ENCODE measurements at places on chromosomes 5 and 9.

- DNase-seq = no peak
These were observed 26.1 kb downstream of the SMIM32 start for GRCh38 chr5:136166909-136167308.

- no peak for DNase-seq
These were observed 84.3 kb downstream of the MRPS27 start for GRCh38 chr5:72235725-72236124.

GRCh38 chr9:130051855-130052254 lies 1.9 kb upstream of the GPR107 start:
- no peak for DNase-seq

DNA sequence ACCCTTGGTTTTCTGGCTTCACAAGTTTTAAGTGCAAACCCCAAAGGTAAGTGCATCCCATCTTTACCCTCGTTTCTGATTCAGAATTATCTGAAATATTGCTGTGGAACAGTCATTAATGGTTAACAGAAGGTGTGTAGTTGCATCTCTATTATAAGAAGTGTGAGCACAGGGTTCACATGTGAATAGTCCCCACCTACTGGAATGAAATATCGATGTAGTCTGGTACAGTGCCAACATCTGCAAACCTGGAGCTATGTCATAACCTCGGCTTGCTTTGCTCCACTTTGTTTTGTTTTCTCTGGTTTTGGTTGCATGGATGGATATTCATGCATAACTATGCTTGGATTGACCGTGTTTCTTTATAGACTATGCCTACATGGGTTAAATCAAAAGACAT lies 12.6 kb downstream of the HTR4 start:
- no peak for DNase-seq

DNA sequence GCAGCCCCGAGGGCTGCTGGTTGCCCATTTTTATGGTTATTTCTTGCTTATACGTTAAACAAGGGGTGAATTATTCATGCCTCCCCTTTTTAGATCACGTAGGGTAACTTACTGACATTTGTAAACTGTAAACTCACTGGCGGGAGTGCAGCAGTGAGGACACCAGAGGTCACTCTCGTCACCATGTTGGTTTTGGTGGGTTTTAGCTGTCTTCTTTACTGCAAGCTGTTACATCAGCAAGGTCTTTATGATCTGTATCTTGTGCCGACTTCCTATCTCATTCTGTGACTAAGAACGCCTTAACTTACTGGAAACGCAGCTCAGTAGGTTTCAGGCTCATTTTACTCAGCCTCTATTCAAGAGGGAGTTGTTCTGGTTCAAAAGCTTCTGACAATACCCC lies 155.0 kb upstream of the PRDM9 start:
- DNase-seq = no peak

DNA sequence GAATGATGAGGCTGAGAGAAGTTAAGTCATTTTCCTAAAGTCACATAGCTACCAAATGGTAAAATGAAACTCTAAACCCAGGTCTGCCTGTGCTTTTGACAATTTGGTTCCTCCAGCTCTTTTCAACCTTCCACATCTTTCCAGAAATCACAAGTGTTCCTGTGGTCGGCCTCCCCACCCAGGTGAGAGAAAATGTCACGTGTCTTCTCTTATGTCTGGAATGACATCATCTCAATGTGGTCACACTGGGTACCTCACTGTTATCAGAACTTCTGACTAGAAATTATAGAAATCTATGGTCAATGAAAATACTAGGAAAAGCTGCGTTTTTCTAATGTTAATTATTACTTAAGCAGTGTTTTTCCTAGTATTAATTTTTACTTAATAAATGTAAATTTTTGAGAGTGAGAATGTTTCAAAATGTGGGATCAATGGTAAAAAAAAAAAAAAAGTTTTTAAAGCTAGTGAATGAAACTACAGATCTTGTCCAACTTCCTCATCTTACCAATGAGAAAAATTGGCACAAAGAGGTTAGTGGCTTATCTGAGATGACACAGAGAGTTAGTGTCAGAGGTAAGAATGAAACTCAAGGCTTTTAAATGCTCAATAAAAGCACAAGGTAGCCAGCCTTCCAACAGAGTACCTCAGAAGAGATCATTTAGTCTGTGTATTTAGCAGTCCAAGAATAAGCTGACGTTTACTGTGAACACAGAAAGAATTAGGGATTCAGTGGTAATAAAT lies 228.7 kb upstream of the NR4A3 start:
- DNase-seq = no peak

DNA sequence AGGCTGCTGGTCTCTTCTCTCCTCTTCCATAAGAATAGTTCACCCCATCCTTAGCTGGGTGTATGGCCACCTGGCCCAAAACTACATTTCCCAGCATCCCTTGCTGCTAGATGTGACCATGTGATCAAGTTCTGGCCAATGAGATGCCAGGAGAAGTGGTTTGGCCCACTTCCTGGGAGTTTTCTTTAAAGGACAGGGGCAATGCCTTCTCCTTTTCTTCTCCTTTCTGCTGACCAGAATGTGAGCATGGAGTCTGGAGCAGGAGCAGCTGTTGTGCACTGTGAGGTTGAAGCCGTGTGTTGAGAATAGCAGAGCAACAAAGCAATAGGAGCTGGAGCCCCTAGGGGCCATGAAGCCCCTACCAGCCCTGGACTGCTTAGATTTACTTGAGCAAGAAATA lies 36.8 kb downstream of the C9orf50 start:
- DNase-seq = peak; percentile 23

GRCh38 chr5:59065554-59065953 lies 482.7 kb downstream of the RAB3C start:
- DNase-seq = no peak

GRCh38 chr5:74166064-74166463 lies 474.5 kb downstream of the ENC1 start:
- DNase-seq = no peak

GRCh38 chr9:9133526-9133925 lies 1333.9 kb upstream of the DMAC1 start:
- no peak for DNase-seq

DNA sequence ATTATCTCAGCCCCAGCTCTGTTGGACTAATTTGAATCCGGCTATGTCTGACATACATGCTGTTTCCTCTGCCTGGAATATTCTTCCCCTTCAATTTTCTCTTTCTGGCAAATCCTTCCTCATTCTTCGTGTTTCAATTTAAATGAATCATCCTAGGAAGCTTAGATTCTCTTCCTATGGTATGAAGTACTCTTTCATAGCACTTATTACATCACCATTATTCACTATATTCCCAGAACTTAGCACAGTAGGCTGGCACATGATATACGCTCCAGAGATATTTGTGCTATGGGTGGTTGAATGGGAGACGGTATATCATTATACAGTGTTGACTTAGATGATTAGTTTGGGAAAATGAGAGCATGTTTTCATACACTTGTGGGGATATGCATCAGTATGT lies 91.0 kb upstream of the JAK2 start:
- DNase-seq = no peak

- DNase-seq = no peak
These were observed 205.6 kb upstream of the MPDZ start for GRCh38 chr9:13485068-13485596.

DNA sequence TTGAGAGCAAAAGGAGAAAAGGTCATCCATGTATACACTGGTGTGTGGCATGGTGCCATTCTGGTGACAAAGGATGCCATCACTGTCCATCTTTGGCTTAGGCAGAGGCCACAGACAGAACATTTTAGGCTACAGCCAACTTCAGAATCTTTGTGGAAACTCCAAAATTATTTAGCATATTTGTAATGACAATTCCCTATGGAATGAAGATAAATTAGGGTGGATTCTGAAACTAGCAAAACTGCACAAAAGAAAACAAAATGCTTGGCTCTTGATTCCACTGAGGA lies 92.5 kb downstream of the FBXW11 start:
- no peak for DNase-seq

DNA sequence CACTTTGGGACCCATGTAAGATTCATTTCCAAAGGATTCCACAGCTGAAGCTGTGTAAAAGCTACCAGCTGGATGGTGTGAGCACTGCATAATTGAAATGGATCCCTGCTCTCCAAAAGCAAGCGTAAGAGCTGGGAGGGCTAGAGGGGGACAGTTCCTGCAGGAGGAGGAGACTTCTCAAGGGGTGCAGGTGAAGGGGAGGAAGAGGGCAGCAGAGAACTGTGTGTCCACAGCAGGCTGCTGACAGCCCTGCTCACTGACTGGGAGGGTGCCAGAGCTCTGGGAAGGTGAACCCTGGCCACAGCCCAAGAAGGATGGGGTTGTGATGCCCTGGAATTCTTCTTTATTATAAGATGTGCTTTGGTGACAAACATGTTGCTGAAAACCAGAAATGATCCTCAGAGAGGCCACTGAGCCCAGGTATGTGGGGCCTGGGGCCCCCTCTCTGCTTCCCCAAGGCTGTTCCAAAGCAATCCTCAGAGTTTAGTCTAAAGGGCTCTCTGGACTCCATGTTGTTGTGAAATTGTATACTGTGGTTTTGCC lies 112.8 kb upstream of the SLC25A48 start:
- no peak for DNase-seq

GRCh38 chr9:82777366-82777765 lies 285.6 kb downstream of the RASEF start:
- no peak for DNase-seq

DNA sequence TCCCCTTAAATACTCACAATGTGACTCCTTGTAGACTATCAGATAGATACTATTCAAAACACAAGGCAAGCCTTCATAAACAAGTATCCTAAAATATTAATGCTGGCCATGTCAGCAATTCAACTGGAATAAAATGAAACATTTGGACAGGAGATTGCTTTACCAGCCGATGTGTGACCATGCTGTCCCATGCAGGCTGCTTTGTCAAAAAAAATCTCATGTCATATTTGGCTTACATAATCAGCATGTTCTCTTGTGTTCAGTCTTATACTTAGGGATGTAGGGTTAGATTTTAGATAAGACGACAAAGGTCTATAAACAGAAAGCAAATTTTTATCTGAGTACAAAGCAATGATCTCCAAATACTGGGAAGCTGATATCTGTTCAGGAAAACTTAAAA lies 108.5 kb downstream of the NR6A1 start:
- DNase-seq = no peak

DNA sequence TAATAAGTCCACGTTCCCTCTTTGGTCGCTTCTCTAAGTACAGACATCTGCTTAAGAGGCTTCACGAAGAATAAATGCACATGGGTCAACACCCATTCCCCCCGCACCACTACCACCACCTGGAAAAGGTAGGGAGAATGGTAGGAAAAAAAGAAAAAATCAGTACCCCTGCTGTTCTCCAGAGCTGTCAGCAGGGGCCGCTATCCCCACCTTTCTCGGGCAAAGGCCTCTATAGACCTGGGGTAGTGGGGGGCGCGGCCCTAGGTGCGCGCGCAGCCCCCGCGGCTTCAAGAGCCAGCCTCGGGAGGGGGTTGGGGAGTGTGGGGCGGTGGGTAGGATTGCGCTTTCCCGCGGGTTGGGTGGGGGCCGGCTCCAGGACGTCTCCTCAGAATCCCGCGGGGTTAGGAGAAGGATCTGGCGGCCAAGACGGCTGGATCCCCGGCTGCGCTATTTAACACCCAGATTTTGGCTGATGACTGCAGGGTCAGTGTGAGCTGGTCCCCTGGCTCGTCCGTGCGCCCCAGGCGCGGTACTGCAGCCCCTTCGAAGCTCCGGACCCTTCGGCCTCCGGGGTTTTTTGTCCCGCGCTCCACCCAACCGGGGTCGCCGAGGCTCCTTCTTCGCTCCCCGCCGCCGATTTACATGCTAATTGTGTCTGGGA lies 1.6 kb upstream of the SEMA6A start:
- no peak for DNase-seq

Data from activated T-helper 1 cell treated with Interleukin-2 at 50 U/mL for 16 hours (primary cell).